Stimulated activated CD4-positive, alpha-beta T cell treated with anti-CD3 and anti-CD28 coated beads, Interleukin-15, amount 100 ng/mL, for 24 hours (primary cell): ENCODE measurements at places on chromosomes 5 and 9.

DNA sequence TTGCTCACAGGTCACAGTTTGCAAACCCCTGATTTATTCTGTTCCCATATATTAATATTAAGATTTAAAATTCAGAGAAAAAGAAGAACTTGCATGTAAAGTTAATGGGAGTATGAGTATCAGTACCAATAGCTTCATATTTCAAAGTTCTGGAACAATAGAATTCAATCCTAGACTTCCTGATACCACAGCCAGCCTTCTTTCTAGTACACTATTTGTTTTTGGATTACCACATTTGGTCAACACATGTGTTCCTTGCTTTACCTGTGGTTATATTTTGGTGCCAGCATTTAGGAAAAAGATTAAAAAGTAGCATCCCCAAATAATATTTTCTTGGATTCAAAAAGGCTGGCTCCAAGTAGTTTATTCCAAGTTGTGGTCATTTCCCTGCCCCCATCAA is 49.5 kb downstream of the SPINK5 start:
- no peak for DNase-seq

DNA sequence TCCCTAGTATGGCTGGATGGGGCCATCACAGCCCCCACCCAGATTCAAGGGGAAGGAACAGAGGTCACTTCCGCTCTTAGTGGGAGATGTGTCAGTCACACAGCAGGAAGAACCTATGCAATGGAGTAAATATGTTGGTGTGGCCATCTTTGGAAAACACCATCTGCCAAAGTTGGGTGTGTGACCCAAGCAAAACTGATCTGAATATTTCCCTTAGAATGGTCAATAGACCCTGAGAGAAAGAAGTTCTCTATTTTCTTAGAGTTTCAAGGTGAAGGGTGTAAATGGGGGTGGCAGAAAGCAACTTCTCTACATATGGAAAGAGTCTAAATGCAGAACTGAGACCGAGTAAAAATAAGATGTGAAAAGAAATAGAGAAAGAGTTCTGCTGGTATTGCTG is 212.7 kb downstream of the ESM1 start:
- DNase-seq, result no peak

- DNase-seq, result no peak
Measured at GRCh38 chr9:36738318-36738976, 165.8 kb downstream of the MELK start.

DNA sequence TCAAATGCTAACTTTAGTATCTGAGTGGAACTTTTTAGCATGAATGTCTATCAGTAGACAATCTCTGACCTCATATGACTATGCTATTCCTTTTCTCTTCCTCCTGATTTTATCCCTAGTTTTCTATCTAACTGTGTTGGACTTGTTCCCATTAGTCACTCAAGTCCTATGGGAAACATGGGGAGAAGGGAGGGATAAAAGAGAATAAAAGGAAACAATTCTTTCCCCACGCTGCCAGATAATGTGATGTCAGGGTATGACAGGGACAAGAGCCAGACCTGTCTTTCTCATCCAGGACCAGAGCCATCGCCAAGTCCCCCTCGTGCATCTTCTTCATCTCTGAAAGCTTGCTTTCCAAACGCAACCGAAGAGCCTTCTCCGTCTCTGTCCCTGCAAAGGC is 43.9 kb downstream of the CDK5RAP2 start:
- no peak for DNase-seq

GRCh38 chr5:32280656-32281081 is 32.1 kb downstream of the MTMR12 start:
- DNase-seq, result peak; percentile 40

GRCh38 chr5:142671266-142671665 is 14.6 kb downstream of the FGF1 start:
- DNase-seq, result no peak

DNA sequence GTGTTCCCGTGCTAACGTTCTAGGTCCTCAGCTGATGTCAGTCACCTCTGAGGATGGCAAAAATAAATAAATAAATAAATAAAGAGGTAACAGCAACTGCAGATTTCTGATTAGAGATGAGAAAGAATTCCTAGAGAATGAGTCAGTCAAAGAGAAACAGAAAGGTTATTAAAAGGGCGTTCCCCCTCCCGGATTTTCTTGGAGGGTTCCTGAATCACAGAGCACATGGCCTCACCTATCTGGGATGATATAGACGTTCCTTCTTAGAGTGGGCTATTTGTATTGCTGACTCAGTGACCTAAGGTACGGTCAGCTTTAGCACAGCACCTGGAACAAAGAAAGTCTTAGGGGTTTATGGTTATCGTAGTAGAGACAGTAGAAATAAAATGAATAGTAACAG is 30.6 kb downstream of the HTR4 start:
- no peak for DNase-seq

GRCh38 chr5:67827541-67827940 is 388.0 kb upstream of the PIK3R1 start:
- no peak for DNase-seq

DNA sequence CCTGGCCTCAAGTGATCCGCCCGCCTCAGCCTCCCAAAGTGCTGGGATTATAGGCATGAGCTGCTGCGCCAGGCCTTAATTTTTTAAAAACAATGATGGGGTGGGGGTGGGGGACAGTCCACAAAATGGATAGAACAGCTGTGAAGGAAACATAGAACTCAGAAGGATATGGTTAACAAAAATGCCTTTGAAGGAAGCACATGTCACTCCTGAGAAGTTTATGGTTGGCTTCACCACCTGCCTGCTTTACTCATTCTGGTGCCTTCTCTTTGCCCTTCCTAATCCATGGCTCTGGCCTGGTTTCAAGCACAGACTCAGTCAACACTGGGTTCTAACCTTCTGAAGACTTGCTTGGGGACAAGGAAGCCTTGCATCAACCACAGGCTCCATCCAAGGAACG is 10.3 kb downstream of the BAG1 start:
- no peak for DNase-seq

DNA sequence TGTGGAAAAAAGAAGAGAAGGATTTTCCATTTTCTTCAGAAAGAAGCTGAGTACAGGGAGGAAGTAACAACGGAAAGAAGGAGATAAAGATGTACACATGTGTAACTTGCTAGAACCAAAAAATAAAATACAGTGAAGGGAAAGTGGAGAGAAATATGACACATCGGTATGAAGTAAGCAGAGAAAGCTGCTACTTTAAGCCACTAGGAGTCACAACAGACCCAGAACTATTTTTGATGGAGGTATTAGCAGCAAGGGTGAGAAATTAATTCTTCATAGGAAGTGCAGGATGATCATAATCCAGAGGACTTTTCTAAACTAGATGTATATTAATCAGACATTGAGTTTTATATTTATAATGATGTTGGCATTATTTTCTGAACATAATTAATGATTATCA is 88.5 kb downstream of the FAM174A start:
- no peak for DNase-seq

GRCh38 chr5:76638479-76638878 is 15.3 kb upstream of the F2RL2 start:
- no peak for DNase-seq

- peak; percentile 31 for DNase-seq
Measured at GRCh38 chr9:136328011-136328621, 777 bp downstream of the GPSM1 start.

GRCh38 chr5:1443171-1443570 is 2.1 kb downstream of the SLC6A3 start:
- DNase-seq, result no peak

- no peak for DNase-seq
Measured at GRCh38 chr9:111904891-111905291, 8.3 kb downstream of the UGCG start.

- DNase-seq, result no peak
Measured at GRCh38 chr5:107794741-107795140, 124.0 kb upstream of the EFNA5 start.

DNA sequence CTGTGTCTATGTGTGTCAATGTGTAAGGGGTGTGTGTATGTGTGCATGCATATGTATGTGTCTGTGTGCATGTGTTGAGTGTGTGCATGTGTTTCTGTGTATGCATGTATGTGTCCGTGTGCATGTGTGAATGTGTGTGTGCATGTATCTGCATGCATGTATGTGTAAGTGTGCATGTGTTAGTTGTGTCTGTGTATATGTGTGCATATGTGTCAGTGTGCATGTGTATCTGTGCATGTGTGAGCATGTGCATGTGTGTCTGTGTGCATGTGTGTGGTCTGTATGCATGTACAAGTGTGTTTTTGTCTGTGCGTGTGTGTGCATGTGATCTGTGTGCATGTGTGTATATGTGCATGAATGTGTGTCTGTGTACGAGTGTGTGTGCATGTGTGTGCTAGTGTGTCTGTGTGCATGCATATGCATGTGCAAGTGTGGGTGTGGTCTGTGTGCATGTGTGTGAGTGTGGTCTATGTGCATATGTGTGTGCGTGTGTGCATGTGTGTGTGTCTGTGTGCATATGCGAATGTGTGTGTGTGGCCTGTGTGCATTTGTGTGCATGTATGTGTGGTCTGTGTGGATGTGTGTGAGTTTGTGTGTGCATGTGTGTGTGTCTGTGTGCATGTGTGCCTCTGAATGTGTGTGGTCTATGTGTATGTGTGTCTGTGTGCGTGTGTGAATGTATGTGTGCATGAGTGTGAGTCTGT is 9.6 kb downstream of the FAM163B start:
- no peak for DNase-seq

DNA sequence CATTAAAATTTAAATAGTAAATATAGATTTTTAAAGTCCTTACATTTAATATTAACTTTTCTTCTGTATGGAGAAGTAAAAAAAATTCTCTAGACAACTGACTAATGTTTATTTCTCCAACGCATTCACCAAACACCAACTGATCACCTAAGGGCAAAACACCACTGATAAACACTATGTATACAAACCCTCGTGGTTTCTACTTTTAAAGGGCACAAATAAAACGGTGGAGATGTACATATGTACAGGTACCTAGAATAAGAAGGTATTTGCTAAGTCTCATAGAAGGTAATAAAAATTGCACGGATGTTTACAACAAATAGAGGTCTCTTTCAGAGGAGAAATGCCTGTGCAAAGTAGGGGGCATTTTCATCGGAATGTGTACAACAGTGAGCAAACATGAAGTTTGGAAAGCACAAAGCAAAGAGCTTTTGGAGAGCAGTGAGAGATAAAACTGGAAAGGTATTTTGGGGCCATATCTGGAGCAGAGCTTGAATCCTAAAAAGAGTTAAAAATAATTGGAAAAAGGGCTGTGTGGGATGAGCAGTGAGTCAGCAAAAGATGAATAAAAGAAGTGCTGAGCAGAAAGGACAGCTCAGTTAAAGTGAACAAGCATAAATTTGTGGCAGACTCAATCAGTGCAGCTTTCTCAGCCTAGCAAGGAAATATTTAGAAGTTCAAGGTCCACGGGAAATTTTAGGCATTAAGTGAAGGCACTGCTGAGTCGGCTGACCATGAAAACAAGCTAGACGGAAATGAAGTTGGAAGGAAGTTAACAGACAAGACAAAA is 160.0 kb downstream of the TMEM161B start:
- DNase-seq, result no peak

DNA sequence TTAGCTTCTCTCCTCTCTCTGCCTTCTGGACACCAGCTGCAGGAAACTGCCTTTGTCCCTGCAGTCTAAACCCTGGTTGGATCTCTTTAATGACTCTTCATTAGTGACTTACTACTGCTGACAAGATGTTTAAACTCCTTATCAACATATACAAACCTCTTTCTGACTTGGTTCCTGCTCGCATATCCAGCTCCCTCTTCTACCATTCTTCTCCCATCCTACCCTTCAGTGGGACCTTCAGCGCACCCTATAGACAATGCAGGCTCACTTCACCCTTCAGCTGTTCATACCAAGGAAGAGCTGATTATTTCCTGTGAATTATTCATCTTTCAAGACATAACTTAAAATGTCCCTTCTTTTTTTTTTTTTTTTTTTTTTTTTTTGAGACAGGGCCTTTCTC is 436.5 kb downstream of the KIAA0825 start:
- DNase-seq, result no peak

- no peak for DNase-seq
Measured at GRCh38 chr5:179271821-179272325, 73.4 kb downstream of the ADAMTS2 start.

GRCh38 chr5:41790038-41790776 is 80.0 kb downstream of the OXCT1 start:
- no peak for DNase-seq

DNA sequence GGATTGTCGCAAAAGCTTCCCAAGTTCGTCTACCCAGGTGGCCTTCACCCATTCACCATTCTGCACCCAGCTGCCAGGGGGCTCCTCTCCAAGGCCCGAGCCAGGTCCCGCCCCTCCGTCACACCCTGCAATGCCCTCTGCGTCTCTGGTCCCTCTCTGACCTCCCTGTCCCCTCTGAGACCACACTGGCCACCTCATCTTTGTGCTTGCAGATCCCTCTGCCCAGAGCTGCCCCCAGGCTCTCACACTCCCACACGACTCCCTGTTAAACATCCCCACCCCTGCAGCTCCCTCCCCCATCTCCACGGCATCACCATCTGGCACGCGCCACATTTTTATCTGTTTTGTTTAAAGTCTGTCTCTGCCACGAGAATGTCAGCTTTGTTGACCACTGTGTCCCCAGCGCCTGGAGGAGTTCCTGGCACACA is 243.6 kb downstream of the PBX3 start:
- DNase-seq, result no peak

DNA sequence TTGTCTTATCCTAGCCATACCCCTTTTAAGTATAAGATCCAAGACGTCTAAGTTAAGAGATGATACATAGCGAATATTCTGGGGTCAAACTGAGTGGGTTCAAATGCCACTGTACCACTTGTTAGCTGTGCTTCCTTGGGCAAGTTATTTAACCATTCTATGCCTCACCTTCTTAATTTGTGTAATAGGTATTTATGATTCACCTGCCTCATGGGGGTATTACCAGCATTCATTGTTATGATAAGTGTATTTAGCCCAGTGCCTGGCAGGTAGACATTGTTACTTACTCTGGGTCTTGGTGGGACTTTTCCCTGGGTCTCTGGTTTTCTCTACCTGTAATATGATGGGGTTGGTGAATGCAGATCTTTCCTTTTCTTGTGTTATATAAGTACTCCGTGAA is 3.8 kb downstream of the LARP1 start:
- no peak for DNase-seq

DNA sequence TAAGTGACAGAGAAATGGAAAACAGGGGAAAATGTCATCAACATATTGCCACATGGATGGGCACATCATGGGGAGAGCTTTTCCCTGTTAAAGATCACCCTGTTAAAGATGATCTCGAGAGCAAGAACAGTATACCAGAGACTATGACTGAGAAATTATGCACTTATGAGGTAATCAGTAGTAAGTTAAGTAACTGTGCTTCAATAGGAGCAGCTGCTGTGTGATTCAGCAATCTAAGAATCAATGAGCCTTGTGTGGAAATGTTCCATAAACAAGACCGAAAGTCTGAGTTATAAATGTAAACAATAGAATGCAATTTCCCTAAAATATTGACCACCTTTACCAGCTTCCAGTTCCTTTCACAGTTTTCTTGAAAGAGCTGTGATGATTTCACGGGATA is 582.3 kb downstream of the CAAP1 start:
- DNase-seq, result no peak

DNA sequence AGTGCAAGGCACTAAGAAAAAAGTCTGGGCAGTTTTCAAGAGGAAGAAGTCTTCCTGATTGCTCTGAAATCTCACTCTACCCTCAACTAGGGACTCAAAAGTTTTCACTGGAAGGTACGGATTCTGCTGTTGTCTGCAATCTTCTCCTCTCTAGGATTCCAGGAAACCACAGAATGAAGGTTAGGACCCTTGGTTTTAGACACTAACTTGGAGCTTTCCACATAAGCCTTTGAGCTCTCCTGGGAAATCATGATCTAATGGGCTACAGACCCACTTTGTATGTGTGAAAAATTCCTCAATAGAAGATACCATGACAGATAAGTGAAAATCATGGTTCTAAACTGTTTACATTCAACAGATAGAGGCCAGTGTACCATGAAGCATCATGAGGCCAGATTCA is 265.1 kb downstream of the PSAT1 start:
- DNase-seq, result no peak
